ENCODE measurements at places on chromosomes 12 and 14.

GRCh38 chr14:27427796-27428195 lies 830.0 kb upstream of the NOVA1 start:
- DNase-seq = no peak

DNA sequence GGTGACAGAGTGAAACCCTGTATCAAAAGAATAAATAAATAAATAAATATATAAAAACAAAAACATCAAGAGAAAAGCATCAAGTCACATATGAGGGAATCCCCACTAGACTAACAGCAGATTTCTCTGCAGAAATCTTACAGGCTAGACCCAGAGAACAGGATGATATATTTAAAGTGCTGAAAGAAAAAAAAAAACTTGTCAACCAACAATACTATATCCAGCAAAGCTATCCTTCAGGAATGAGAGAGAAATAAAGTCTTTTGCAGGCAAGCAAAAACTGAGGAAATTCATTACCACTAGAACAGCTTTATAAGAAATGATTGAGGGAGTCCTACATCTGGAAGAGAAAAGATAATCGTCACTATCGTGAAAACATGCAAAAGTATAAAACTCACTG lies 6.4 kb upstream of the SFSWAP start:
- DNase-seq = no peak

DNA sequence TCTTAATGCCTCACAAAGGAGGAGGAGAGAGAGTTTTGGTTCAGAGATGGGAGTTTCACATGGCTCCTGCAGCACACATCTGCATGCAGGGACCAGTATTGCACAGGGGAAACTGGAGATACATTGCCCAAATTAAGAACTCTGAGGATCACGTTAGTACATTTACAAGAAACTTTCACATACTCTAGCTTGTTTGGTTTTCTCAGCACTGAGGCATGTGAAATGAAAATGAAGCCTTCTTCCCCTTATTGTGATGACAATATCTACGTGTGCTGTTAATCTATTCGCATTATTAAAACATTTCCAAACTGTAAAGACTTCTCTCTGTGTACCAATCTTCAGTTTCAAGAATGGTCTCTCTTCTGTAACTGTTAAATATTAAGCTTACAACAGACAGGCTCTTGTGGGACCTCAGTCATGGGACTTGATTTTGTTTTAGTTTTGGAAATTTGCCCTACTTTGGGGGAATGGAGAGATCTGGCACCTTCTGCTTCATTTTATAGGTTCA lies 124.7 kb downstream of the DAAM1 start:
- DNase-seq = no peak

DNA sequence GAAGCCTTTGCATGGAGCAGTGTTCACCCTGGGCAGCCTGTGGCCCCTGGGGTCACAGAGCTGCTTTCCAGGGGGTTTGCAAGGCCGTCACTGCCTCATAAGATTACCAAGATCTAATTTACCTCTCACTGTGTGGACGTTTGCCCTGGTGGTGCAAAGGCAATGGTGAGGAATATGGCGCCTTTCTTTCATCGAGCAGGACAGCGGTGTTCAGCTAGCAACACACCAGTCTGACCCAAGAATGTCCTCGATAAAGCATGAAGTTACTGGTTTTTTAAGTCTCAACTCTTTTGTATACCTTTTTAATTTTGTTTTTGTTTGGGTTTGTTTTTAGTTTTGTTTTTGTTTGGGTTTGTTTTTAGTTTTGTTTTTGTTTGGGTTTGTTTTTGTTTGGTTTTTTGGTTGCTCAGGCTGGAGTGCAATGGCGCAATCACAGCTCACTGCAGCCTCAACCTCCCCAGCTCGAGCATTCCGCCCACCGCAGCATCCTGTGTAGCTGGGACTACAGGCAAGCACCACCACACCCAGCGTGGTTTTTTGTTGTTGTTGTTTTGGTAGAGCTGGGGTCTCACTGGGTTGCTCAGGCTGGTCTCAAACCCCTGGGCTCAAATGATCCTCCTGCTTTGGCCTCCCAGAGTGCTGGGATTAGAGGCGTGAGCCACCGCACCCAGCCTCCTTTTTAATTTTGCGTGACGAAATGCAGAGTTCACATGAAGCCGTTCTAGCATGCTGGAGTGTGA lies 57.9 kb downstream of the PPP2R5C start:
- no peak for DNase-seq

DNA sequence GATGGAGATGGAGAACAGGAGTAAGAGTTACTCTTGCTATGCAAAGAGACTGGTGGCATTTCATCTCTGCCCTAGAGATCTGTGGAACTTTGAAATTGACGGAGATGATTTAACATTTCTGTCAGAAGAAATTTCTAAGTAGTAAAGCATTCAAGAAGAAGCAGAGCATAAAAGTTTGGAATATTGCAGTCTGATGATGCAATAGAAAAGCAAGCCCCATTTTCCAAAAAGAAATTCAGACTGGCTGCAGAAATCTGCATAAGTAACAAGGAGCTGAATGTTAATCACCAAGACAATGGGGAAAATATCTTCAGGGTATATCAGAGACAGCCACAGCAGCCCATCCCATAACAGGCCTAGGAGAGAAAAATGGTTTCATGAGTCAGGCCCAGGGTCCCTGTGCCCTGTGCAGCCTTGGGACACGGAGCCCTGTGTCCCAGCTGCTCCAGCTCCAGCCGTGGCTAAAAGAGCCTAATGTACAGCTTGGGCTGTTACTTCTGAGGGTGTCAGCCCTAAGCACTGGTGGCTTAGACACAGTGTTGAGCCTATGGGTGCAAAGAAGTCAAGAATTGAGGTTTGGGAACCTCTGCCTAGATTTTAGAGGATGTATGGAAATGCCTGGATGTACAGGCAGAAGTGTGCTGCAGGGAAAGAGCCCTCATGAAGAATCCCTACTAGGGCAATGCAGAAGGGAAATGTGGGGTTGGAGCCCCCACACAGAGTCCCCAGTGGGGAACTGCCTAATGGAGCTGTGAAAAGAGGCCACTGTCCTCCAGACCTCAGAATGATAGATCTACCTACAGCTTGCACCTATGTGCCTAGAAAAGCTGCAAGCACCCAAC lies 616.6 kb downstream of the SLC16A7 start:
- DNase-seq = no peak

GRCh38 chr14:94081386-94081820 lies 293 bp downstream of the IFI27L1 start:
- DNase-seq = no peak

- DNase-seq = peak; percentile 56
Observed at GRCh38 chr14:72688990-72689671, 204.8 kb downstream of the DPF3 start.

DNA sequence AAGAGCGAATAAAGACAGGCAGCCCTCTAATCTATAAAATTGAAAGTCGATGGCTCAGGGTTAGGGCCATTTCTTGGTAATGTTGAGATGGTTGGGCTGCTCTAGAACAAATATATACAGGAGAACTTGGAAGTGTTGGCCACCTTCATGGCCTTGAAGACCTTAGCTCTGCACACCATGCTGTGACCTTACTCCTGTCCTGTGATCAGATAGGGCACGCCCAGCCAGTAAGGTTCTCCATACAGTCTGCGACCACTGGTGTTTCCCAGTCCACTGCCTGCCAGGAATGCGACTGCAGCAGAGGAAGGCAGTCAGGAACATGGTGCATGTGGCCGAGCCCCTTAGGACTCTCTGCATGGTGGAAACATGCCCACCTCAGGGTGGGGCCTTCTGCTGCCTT lies 73.2 kb upstream of the PSMA6 start:
- no peak for DNase-seq

DNA sequence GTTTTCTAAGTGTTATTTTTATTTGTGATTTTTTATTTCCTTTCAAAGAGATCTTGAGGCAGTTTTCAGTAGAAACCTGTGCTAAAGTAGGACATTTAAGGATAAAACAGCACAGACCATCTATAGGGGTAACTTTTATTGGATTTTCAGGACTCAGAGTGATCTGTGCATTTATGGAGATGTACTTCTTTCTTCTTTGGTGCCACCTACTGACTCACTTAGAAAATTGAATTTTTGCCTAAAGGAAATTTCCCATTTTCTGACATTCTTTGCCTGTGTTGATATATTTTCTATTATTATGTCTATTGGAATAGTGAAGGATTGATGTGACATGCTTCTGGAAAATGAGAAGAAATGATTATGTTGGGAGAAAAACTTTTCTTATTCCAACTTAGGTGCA lies 113.0 kb downstream of the UNC79 start:
- DNase-seq = peak; percentile 26

DNA sequence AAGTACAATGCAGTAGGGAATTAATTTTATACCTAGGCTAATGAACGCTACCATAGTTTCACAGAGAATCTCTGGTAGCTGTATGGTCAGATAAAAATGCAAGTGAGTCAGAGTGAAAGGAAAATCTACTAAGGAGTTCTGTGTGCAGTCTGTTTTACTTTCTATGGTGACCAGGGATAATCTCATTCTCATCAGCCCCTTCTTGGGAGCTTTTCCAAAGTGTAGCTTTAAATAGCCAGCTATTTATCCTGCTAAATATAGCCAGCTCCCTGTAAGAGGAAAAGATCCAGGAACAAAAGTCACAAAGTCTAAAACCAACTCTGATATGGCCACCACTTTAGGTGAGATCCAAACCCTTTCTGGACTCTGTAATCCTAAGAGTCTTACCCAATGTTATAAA lies 75.5 kb downstream of the TMEM116 start:
- DNase-seq = no peak

DNA sequence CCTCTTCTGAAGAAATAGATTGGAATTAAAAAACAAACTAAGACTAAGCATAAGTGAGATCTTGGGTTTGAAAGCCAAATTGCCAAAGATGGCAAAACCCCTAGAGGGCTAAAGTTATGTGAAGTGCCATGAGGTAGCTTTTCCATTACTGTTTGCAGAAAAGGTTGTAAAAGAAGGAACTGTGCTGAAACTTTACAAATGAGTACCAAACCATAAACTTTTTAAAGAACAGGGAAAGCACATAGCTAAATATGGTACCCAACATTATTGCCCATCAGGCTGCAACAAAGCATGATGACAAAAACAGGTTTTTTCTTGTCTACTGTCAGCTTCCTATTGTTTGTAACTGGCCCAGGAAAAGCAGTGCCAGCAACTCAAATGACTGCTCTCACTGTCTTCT lies 224.2 kb downstream of the RAD51B start:
- DNase-seq = no peak

DNA sequence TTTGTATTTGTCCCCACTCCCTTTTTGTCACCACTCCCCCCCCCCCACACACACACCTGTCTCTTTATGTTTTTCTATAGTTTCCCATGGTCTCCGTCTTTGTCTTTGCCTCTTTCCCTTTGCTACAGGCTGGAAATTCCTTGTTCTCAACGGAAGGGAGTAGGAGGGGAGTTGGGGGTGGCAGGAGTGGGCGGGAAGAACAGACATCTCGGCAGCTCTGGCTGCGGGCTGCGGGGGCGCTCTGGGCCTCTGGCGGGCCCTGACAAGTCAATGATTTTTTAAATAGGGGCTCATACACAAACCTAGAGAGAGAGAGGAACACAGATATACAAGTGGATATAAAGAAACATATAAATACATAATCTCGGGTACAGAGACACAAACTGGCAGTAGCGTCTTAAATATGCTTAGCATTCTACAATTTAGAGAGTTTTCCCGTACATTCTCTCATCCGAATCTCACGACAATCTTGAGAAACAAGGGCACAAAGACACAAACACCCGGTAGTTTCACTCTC lies 2.4 kb upstream of the NAB2 start:
- DNase-seq = peak; percentile 73

GRCh38 chr14:57060276-57060955 lies 208.3 kb downstream of the EXOC5 start:
- DNase-seq = no peak

DNA sequence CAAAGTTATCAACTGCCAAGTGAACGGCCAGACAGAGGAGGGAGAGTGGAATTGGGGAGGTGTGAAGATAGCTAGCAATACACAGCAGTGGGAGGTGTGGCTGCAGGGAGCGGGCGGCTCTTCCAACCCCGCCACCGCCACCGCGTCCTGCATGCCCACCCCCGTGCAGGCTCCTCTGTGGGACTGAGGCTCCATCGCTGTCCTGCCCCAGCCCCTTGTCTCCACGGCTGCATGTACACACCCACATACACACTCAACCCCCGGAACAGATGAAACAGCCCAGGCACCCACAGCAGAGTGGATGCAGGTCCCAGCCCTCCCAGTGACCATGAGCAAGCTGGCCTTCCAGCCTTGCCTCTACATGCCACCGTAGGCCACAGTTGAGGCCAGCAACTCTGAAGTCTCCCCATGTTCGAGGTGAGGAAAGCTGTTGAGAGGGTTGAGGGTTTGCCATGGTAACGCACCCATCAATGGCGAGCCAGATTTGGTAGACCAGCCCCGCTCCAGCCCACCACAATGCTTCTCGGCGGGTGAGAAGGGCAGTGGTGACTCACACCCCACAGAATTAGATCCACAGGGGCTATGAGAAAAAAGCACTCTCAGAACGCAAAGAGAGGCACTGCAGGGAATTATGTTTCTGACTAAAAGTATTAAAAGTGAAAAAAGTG lies 39.3 kb downstream of the PITPNM2 start:
- DNase-seq = no peak
